Hindlimb muscle (tissue), 1 donor: ENCODE measurements at places on chromosomes 7 and 10. TPM values are rescaled to one million over a fixed set of nuclear protein-coding genes. Genes with fewer than 3 reads are reported as not detected.

FAM237B gene
- polyA plus RNA-seq = not detected

ZNF239 gene
- polyA plus RNA-seq = 8.1 TPM

SORBS1 gene
- 72.6 TPM for polyA plus RNA-seq

SAMD9 gene
- polyA plus RNA-seq = 2.9 TPM

PHYH gene
- 52.8 TPM for polyA plus RNA-seq

FEZF1 gene
- polyA plus RNA-seq = 0.12 TPM

ADAP1 gene
- polyA plus RNA-seq = 2.1 TPM

AGR3 gene
- not detected for polyA plus RNA-seq

TYW1 gene
- polyA plus RNA-seq = 15.5 TPM

SND1 gene
- 92.5 TPM for polyA plus RNA-seq

TRIM50 gene
- 0.57 TPM for polyA plus RNA-seq

DNA sequence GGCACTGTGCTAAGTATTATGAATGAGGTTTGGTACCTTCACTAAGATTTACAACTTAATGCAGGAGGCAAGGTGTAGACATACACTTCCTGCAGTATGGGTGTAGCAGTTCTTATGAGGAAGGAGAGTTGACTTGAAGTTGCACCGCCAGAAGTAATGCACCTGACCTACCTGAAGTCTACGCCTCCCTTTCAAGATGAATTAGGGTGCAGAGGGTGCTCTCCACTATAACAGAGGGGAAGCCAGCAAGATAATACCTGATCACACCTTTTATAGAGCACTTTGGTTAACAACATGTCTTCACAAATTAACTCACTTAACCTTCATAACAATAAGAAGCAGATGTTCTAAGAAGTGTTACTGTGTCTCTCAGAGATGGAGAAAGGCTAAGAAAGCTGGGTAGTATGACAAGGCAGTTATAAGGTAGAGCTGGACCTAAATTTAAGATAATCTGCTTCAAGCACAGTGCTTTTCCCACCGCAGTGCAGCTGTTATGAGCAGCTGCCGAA is 552 bp upstream of the RAB18 start:
- no peak for DNase-seq

DNA sequence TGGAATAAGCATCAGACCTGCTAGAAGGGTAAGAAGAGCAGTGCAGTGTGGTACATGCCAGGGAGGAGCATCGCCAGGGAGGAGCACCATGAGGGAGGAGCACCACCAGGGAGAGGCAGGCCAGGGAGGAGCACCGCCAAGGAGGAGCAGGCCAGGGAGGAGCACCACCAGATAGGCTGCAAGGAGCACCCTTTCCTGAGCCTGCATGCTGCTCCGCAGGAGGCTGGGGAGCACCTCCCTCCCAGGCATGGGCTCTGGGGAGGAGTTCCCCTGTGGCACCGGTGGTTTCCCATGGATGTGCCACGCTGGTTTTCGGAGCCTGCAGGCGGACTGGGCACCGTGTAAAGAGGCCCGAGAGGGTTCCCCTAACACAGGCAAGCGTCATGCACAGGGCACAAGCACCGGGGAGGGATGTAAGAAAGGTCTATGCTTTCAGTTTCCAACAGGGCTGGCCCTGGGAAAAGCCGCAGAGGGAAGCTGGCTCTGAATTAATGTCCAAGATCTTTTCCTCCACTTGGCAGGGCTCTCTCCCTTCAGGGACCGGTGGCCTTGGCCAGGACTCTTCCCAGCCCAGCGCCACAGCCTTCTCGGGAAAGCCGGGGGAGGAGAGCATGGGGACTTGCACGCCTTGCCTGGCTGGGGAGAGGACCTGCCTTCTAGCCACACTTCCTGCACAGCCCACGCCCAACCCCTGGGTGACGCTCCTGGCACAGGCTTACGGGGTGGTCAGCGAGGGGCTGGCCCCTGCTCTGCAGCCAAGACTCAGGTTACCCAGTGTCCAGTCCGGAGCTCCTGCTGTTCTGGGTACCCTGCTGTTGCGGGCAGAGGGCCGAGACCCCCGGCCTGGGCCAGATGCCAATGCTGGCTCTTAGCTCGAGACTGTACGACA is 11.5 kb upstream of the GPER1 start:
- DNase-seq = no peak

DNA sequence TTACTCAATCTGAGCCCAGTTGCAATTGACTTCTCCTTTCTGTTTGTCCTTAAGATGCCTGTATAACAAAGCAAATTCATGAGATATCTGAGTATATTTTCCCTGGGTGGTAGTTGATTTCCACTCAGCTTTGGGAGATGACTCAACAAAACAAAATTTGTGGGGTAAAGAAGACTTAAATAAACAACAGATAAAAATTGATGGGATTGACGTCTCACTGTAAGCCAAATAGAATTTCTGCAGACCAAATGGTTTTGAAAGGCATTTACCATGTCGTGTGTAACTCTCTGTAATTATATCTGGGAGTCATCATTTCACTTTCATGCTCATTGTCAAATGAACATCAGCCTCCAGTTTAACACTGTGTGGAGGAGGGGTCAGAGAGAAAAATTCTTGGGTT is 255.4 kb upstream of the MYO3A start:
- no peak for DNase-seq

DNA sequence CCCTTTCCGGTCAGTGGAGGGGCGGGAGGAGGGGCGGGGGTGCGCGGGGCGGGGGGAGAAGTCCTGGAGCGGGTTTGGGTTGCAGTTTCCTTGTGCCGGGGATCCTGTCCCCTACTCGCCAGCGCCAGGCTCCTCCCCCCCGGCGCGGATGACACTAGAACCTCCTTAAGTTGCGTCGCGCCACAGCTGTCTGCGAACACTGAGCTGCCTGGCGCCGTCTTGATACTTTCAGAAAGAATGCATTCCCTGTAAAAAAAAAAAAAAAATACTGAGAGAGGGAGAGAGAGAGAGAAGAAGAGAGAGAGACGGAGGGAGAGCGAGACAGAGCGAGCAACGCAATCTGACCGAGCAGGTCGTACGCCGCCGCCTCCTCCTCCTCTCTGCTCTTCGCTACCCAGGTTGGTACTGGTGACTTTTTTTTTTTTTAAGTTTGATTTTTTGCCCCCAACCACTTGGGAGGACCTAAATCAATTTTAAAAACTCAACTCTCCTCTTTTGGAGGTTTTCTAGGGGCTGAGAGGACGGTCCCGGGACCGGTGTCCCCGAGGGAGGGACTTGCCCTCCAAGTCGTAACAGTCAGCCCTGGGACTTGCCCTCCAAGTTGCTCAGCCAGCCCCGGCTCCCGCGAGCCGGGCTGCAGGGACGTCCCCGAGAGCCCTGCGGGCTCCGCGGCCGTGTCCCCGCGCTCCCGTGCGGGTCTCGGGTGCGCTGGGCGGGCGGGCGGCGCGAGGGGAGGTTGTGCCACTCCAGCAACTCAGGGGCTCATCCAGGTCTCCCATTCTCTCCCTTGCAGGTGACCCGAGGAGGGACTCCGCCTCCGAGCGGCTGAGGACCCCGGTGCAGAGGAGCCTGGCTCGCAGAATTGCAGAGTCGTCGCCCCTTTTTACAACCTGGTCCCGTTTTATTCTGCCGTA is at the start of gene GATA3:
GATA3 (plus strand) TSS at position 195 of the 914 bp plus-strand sequence. CDS start 968 bp downstream, outside the sequence.
- DNase-seq = no peak

GRCh38 chr10:43448742-43449141 is 11.8 kb downstream of the ZNF487 start:
- no peak for DNase-seq

GRCh38 chr10:95539560-95540284 is 21.4 kb downstream of the SORBS1 start:
- DNase-seq = no peak
